ENCODE measurements at places on chromosomes 2 and 18.

DNA sequence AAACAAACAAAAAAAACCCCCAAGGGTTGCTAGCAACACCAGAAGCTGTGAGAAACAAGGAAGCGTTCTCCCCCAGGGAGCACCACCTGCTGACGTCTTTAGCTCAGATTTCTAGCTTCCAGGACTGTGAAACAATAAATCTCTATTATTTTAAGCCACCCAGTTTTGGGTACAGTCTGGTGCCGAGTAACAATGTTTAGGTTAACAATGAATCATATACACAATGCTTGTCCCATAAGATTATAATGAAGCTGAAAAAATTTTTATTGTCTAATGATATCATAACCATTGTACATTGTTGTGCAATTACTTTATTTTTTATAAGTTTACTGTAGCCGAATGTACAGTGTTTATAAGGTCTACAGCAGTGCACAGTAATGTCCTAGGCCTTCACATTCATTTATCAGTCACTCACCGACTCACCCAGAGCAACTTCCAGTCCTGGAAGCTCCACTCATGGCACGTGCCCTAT, 72.1 kb upstream of the CAB39 start:
- H3K4me1 ChIP-seq = peaks cover 11% of the 10 kb centered on the region
- no peak overlapping the region for H3K27ac ChIP-seq
- H3K4me3 ChIP-seq = no peak overlapping the region
- H3K36me3 ChIP-seq = peaks cover 3% of the 10 kb centered on the region

DNA sequence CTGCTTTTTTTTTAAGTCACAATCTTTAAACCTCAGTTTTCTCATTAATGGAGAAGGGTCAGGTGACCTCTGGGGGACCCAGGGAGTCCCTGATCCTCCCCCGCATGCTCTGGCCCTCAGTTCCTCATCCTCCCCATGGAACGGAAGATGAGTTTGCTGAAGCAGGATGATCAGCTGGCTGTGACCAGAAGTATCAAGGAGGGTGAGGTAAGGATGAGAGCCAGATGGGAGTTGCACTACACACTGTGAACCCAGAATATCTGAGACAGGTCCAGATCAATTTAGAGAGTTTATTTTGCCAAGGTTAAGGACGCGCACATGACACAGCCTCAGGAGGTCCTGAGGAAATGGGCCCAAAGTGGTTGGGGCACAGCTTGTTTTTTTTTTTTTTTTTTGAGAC, 3.8 kb downstream of the CATIP start:
- no peak for DNase-seq
- no peak overlapping the region for H3K4me3 ChIP-seq
- H3K4me1 ChIP-seq = peaks cover 6% of the 10 kb centered on the region
- H3K27ac ChIP-seq = peak overlapping the region; percentile 68
- no peaks in the 10 kb centered on the region for H3K27me3 ChIP-seq

- H3K27ac ChIP-seq = no peak overlapping the region
- peaks cover 22% of the 10 kb centered on the region for H3K27me3 ChIP-seq
- DNase-seq = no peak
- no peak overlapping the region for H3K4me3 ChIP-seq
- no peaks in the 10 kb centered on the region for H3K4me1 ChIP-seq
- no peaks in the 10 kb centered on the region for H3K36me3 ChIP-seq
Measured at GRCh38 chr2:227634201-227634600, 16.9 kb downstream of the SCYGR4 start.

GRCh38 chr2:62495761-62496160, 10.2 kb downstream of the TMEM17 start:
- H3K27me3 ChIP-seq = peaks cover 4% of the 10 kb centered on the region
- H3K36me3 ChIP-seq = peaks cover 3% of the 10 kb centered on the region
- DNase-seq = no peak

GRCh38 chr2:197307236-197307932, 3.2 kb downstream of the ANKRD44 start:
- H3K27me3 ChIP-seq = no peaks in the 10 kb centered on the region
- H3K4me3 ChIP-seq = peak overlapping the region; percentile 92
- H3K36me3 ChIP-seq = peaks cover 30% of the 10 kb centered on the region
- H3K27ac ChIP-seq = peak overlapping the region; percentile 90

DNA sequence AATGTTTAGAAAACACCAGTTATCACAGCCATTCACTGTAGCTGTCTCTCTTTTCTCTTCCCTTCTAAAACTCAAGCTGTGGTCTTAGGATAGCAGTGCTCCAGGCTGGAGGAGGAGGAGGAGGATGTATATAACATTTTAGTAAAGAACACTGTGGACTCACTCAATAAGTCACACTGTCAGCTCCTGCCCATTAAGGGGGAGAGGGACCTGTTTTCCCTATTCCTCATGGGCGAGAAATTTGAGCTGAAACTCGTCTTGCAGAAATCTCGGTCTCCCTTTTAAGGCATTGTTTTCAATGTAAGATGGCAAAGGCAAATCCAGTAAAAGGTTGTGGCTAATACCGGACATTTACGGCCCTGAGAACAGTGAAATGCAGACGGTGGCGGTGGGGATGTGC, 114.8 kb upstream of the ZNF236 start:
- H3K27me3 ChIP-seq = peaks cover 7% of the 10 kb centered on the region
- H3K36me3 ChIP-seq = no peaks in the 10 kb centered on the region
- no peak overlapping the region for H3K4me3 ChIP-seq
- no peak overlapping the region for H3K27ac ChIP-seq

- H3K27ac ChIP-seq = no peak overlapping the region
- no peak overlapping the region for H3K4me3 ChIP-seq
- peaks cover 33% of the 10 kb centered on the region for H3K27me3 ChIP-seq
- no peak for DNase-seq
- H3K36me3 ChIP-seq = no peaks in the 10 kb centered on the region
Measured at GRCh38 chr2:232997749-232998665, 15.0 kb downstream of the NGEF start.

DNA sequence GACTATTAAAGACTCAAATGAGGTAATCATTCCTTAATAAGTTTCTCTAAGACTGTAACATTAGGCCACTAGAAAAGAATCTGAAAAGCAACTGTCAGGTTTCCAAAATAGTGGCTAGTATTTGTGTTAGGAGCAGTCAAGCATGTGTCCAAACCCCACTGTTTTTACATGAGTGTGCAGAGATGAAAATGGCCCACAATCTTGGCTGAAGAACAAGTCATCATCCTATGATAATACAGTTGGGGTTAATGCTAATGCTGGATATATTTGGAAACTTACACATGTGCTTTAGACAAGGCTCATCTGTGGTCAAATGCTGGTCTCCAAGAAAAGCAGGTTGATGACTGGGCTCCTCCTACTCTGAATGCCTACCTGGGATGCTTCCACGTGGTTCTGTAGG, 73.6 kb downstream of the MAIP1 start:
- H3K4me1 ChIP-seq = no peaks in the 10 kb centered on the region
- peaks cover 23% of the 10 kb centered on the region for H3K27me3 ChIP-seq
- H3K27ac ChIP-seq = no peak overlapping the region
- no peak for DNase-seq
- no peak overlapping the region for H3K4me3 ChIP-seq

DNA sequence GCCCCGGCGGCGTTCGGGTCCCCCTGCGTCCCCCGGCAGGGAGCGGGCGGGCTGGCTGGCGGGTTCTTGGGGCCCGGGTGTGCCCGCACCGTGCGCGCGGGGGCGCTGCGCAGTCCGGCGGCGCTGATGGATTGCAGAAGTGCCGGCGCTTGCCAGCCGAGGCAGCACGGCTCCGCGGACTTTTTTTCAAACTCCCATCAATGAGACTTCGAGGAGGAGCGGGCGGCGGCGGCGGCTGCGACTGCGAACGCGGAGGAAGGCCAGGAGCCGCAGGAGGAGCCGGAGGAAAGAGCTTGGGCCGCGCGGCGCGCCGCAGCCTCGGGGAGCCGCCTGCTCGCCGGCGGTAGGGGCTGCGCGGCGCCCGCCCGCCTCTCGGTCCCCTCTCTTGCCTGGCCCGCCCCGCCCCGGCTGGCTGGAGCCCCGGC, at the start of gene GLI2:
GLI2 (plus strand) TSS at position 123 of the 425 bp plus-strand sequence. CDS start 61,453 bp downstream, outside the sequence.
- H3K27ac ChIP-seq = no peak within 1 kb of the TSS
- H3K4me1 ChIP-seq = no peaks in the 10 kb centered on the region
- no peaks in the 10 kb centered on the region for H3K36me3 ChIP-seq
- peaks cover 68% of the 10 kb centered on the region for H3K27me3 ChIP-seq
- DNase-seq = no peak

- no peak overlapping the region for H3K27ac ChIP-seq
- H3K4me3 ChIP-seq = no peak overlapping the region
- peaks cover 53% of the 10 kb centered on the region for H3K4me1 ChIP-seq
- DNase-seq = no peak
Measured at GRCh38 chr2:134674687-134675086, 44.1 kb downstream of the TMEM163 start.

DNA sequence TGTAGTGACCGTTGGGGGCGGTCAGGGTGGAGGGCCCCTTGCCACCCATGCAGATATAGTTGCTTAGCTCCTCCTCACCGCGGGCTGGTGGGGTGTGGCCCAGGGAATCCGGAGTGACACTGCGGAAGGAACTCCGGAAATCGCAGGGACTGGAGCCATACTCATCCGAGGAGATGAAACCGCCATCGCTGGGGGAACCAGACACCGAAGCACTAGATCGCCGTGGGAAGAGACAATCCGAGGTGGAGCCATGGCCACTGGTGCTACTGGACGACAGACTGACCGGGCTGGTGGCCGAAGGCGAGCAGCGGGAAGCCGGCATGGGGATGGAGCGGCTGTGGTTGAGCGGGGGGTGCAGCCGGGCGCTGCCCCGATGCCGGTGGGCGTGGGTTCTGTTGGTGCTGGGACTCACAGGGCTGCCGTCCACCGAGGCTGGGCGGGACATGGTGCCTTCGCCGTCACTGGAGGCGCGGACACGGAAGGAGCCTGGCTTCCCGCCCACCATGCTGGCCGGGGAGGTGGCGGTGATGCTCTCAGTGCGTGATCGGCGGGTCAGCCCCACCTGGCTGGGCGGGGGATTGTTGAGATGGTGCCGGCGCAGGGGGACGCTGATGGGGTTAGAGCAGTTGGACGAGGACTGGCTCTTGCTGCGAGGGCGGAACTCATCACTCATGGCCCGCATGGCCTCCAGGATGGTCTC, 2.2 kb downstream of the IRS1 start:
- no peak overlapping the region for H3K27ac ChIP-seq
- peaks cover 17% of the 10 kb centered on the region for H3K4me1 ChIP-seq
- H3K36me3 ChIP-seq = peaks cover under 1% of the 10 kb centered on the region
- H3K4me3 ChIP-seq = peak overlapping the region; percentile 83
- DNase-seq = no peak
- no peaks in the 10 kb centered on the region for H3K27me3 ChIP-seq

DNA sequence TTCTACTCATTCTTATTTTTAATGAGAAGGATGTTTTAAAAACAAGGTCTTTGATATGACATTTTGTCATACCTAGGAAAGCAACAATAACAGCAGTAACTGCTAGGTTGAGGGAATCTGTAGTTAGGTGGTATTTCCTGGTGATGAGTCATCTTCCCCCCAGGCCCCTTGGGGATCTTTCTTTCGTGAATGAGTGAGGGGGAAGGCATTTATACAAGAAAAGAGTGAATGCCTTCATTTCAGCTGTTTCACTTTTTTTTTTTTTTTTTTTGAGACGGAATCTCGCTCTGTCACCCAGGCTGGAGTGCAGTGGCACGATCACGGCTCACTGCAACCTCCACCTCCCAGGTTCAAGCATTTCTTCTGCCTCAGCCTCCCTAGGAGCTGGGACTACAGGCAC, 108.6 kb downstream of the MAP4K4 start:
- H3K4me3 ChIP-seq = peak overlapping the region; percentile 47
- no peak for DNase-seq
- H3K36me3 ChIP-seq = peaks cover 5% of the 10 kb centered on the region

DNA sequence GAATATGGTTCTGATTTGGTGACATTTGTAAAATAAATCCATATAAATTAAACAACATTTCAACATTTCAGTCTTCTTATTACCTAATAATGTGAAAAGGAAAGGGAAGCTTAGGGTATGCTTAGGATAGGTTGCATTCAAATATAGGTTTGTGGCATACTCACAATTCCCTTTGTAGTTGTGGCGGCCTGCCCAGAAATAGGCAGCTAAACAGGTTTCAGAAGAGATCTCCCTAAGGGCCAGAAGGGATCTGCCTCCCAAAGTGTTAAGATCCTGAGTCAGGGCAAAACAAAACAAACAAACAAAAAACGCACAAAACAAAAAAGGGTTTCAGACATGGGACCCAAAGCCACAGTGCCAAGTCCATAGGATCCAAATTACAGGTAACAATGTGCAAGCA, 41.4 kb upstream of the TCF7L1 start:
- H3K4me3 ChIP-seq = no peak overlapping the region
- no peaks in the 10 kb centered on the region for H3K36me3 ChIP-seq
- no peaks in the 10 kb centered on the region for H3K4me1 ChIP-seq
- no peak for DNase-seq
- H3K27ac ChIP-seq = no peak overlapping the region

DNA sequence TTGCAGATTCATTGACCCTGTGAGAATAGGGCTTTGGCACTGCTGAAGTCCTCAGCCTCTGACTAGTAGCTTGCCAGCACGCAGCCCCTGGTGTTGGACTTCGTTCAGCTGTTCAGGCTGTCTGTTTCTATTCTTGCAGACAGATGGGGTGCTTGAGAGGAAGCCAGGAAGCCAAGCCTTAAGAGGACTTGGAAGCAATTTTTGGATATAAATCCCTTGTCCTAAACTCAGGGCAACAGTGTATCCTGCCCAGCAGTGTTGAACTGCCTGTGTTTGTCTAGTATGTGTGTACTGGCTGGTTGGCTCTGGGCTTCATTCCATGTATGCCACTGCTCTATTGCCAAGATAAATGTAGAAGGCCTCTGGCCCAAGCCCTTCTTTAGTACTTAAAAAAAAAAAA, 108.6 kb downstream of the COMMD1 start:
- H3K4me1 ChIP-seq = peaks cover 6% of the 10 kb centered on the region
- no peak overlapping the region for H3K4me3 ChIP-seq
- peaks cover 6% of the 10 kb centered on the region for H3K36me3 ChIP-seq
- no peak overlapping the region for H3K27ac ChIP-seq
- no peak for DNase-seq
- H3K27me3 ChIP-seq = no peaks in the 10 kb centered on the region

- no peaks in the 10 kb centered on the region for H3K27me3 ChIP-seq
- H3K36me3 ChIP-seq = no peaks in the 10 kb centered on the region
- no peak overlapping the region for H3K4me3 ChIP-seq
- no peak for DNase-seq
- H3K4me1 ChIP-seq = no peaks in the 10 kb centered on the region
Measured at GRCh38 chr2:182132605-182133004, 147.0 kb downstream of the PPP1R1C start.

DNA sequence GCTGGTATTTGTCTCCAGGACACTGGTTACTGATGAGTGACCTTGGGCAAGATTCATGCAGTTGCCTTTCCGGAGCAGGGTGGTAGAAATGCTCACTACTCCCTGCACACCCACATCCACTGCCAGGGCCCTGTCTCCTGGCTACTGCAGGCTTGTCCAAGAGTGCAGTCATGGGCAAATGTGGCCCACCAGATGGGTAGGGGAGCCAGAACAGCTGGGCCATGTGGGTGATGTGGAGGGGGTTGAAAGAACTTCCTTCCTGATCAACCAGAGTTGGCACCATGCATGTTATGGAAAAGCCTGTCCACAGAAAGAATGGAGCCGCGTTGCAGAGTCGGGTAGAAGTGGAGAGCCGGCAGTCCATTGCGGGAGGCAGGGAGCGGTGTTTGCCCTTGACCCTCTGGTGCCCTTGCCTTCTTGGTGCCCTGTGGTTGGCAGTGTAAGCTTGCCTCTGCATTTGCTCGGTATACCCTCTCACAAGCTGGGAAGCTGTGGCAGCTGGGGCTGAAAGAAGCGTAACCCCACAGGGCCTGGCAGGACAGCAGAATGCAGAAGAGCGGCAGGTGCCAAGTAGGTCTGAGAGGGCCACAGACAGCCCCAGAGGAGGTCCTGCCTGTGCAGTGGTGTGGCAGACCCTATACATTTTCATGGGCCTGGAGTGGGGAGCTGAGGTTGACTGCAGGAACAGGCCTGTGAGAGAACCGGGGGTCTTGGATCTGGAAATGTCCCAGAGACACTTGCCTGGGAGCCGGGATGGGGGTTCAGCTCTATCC, 253.2 kb downstream of the TFCP2L1 start:
- H3K4me3 ChIP-seq = no peak overlapping the region
- no peak for DNase-seq
- H3K27ac ChIP-seq = no peak overlapping the region
- H3K4me1 ChIP-seq = no peaks in the 10 kb centered on the region

Measured in effector memory CD8-positive, alpha-beta T cell (primary cell).